ENCODE measurements at places on chromosomes 2 and 18.

DNA sequence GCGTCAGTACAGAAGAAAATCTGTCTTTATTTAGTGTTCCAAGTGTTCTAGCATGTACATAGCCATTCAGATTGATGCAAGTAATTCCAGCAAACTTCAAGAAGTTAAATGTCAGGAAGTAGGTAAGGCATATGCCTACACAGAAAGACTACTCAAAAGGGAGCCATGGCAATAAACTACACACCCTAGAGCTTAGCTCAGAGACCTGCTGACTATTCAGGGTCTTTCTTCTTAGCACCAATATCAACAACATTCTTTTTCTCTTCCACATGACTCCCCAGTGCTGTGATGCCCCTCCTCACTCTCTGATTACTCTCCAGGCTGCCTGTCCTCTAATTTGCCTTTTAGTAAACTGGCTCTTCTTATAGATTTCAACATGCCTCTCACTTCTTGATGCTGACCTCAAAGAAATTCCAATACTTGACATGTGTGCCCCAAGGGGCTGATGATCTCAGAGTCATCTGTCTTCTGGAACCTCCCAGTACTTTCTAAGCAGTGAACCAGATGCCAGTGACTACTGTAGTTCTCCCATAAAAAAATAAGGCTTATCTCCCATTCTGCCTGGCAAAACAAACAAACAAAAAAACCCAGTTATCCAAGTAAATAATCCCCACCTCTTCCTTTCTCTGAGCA, 909.2 kb upstream of the FANCL start:
- DNase-seq: no peak
- no peak overlapping the region for H3K4me3 ChIP-seq
- no peaks in the 10 kb centered on the region for H3K36me3 ChIP-seq

DNA sequence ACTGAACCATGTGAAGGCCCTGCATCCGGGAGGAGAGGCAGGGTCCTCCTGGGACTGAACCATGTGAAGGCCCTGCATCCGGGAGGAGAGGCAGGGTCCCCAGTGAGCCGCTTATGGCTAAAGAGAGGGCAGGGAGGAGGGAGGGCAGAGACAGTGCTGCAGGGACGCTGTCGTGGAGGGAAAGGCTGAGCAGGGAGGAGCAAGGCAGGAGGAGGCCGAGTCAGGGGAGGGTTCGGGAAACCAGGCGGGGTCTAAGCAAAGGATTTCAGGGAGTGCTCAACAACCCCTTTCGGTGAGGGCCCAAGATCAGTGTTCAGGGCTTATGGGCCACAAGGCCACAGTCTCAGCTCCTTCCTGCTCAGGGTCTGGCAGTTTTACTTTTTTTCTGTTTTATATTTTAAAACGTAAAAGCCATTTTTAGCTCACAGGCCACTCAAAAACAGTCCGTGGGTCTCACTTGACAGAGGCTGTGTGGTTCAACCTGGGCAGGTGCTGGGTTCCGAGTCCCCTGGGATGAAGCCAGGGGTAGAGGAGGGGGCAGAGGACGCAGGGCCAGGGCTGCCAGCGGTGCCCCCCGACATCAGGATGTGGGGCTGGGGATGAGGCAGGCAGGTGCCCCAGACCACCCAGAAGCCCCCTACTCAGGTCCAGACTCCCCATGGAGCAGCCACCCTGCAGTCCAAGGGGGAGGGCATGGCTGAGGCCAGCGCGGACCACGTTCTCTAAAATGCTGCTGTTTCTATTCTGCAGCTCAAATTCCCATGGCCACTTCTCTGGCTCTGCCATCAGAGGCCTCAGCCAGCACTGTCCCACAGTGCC, 5.2 kb downstream of the TMEM18 start:
- no peak overlapping the region for H3K27ac ChIP-seq
- H3K4me3 ChIP-seq: no peak overlapping the region

DNA sequence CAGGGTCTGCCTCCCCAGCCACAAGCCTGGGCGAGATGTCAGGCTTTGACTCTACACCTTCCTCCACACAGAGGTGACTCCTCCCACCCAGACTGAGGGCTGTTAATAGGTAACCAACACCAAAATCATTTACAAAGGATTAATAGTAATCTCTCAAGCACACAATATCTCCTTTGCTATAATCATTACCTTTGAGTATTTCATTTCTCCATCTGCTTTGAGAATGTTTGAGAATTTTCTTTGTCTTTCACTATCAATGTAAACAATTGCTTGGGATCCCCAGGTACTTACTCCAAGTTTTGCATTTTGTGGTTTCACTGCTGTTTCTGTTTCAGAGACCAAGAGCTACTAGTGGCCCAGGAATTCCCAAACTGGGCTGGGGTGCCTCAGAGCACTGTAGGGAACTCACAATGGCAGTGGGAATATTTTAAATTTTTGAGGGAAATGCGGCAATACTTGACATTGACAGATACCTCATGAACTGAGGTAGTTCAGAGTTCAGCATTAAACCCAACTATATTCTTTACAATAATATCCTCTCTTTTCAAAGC, 166.4 kb upstream of the MGAT5 start:
- no peak for DNase-seq
- no peak overlapping the region for H3K4me3 ChIP-seq
- no peaks in the 10 kb centered on the region for H3K4me1 ChIP-seq
- H3K36me3 ChIP-seq: no peaks in the 10 kb centered on the region
- H3K27me3 ChIP-seq: no peaks in the 10 kb centered on the region

GRCh38 chr2:13539296-13539695, 822.6 kb downstream of the TRIB2 start:
- DNase-seq: no peak
- H3K27ac ChIP-seq: no peak overlapping the region
- no peaks in the 10 kb centered on the region for H3K27me3 ChIP-seq
- H3K4me3 ChIP-seq: no peak overlapping the region
- H3K4me1 ChIP-seq: no peaks in the 10 kb centered on the region
- H3K36me3 ChIP-seq: no peaks in the 10 kb centered on the region

- H3K27me3 ChIP-seq: no peaks in the 10 kb centered on the region
- H3K27ac ChIP-seq: no peak overlapping the region
- H3K4me3 ChIP-seq: no peak overlapping the region
- H3K4me1 ChIP-seq: peaks cover 24% of the 10 kb centered on the region
These were observed 136.8 kb downstream of the SMAD7 start for GRCh38 chr18:48813833-48814489.

GRCh38 chr18:79403723-79404566, 8.2 kb downstream of the NFATC1 start:
- no peak overlapping the region for H3K4me3 ChIP-seq
- peaks cover 44% of the 10 kb centered on the region for H3K4me1 ChIP-seq
- DNase-seq: no peak
- H3K27ac ChIP-seq: peak overlapping the region; percentile 64
- no peaks in the 10 kb centered on the region for H3K36me3 ChIP-seq
- H3K27me3 ChIP-seq: no peaks in the 10 kb centered on the region

DNA sequence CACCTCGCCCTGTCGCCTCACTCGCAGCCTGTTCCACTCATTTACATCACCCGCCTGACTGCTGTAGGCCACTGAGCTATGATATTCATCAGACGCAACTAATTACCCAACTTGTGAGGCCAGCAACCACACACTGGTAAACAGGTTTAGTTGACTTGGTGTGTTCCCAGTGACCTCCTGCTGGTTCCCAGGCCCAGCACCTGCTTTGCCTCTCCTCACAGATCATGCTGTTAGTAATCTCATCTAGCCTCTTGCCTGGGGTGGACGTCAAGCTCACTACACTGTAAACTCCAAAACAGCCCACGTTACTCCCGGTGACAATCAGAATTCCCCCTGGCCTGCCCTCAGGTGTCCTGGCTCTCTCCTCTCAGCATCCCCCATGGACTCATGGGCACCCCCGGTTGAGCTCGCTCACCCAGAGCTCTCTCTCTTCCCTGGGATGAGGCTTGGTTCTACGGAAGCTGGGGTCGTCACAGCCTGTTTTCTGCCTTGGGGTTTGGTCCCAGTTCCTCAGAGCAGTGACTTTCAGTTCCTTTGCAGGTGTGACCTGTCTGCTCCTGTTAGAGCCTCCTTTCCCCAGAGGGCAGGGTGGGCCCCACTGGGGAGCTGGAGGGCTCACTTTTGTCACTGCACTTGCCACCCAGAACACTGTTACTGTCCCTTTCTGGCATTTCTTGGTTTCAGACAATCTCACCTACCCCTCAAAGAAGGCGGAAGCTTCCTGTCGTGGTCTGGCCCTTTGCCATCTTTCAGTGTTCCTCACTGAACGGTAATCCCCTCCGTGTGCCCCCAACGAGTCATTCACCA, 40.3 kb downstream of the INPP5D start:
- H3K27me3 ChIP-seq: no peaks in the 10 kb centered on the region
- H3K27ac ChIP-seq: no peak overlapping the region
- no peaks in the 10 kb centered on the region for H3K36me3 ChIP-seq
- no peak overlapping the region for H3K4me3 ChIP-seq
- DNase-seq: no peak

- no peak overlapping the region for H3K4me3 ChIP-seq
- no peak for DNase-seq
- H3K4me1 ChIP-seq: no peaks in the 10 kb centered on the region
- no peak overlapping the region for H3K27ac ChIP-seq
- H3K36me3 ChIP-seq: no peaks in the 10 kb centered on the region
These were observed 81.3 kb upstream of the TMEM178A start for GRCh38 chr2:39584283-39584965.

DNA sequence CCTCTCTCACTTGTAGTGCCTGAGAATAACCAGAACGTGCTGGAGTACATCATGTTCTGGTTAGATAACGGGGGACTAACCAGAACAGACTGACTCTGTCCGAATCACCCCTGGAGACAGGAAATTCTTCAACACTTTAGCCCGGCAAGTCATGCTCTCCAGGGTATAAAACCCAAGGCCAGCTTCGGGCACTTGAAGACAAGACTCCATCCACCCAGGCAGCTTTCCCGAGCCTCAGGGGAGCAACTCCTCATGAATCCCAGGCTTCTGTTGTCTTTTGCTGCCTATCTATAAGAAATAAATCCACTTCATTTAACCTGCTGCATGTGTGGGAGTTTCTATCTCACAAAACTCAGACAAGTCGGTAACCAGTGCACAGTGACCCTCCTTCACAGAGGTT, 99.6 kb downstream of the KCNF1 start:
- no peaks in the 10 kb centered on the region for H3K27me3 ChIP-seq
- H3K4me1 ChIP-seq: no peaks in the 10 kb centered on the region
- no peak overlapping the region for H3K4me3 ChIP-seq
- no peak overlapping the region for H3K27ac ChIP-seq
- DNase-seq: no peak

DNA sequence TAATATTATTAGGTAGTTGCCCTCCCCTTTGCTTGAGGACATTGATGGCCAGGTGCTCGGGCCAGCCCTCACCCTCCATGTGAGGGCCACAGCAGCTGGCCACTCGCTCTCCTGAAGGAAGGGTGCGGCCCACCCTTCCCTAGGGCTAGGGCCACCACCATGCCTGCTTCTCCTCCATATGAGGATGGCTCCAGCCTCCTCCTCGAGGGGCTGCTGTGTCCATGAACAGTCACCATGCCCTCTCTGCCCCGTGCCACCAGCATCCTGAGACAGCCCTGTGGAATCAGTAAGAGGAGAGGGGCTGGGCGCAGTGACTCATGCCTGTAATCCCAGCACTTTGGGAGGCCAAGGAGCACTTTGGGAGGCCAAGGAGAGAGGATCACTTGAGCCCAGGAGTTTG, 2.4 kb downstream of the GPR17 start:
- H3K4me1 ChIP-seq: peaks cover 35% of the 10 kb centered on the region
- H3K27ac ChIP-seq: no peak overlapping the region
- no peaks in the 10 kb centered on the region for H3K36me3 ChIP-seq

DNA sequence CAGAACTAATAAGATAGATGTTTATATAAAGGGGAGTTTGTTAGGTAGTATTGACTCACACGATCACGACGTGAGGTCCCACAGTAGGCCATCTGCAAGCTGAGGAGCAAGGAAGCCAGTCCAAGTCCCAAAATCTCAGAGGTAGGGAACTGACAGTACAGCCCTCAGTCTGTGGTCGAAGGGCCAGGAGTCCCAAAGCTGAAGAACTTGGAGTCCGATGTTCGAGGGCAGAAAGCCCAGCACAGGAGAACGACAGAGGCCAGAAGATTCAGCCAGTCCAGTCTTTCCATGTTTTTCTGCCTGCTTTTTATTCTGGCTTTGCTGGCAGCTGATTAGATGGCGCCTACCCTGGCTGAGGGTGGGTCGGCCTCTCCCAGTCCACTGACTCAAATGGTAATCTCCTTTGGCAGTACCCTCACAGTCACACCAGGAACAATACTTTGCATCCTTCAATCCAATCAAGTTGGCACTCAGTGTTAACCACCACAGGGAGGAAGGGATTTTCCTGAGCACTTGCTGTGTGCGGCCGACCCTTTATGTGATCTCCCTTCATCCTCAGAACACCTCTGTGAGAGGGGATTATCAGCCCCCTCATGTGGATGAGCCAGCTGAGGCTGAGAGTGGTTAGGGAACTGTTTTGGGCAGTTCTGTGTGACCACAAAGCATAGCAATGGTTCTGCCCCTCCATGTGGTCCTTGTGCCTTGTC, 78.3 kb downstream of the RNF144A start:
- no peaks in the 10 kb centered on the region for H3K36me3 ChIP-seq
- H3K27me3 ChIP-seq: no peaks in the 10 kb centered on the region
- DNase-seq: no peak
- H3K4me3 ChIP-seq: no peak overlapping the region
- H3K4me1 ChIP-seq: peaks cover 17% of the 10 kb centered on the region

GRCh38 chr2:231130336-231131056, 5.7 kb upstream of the HTR2B start:
- no peaks in the 10 kb centered on the region for H3K36me3 ChIP-seq
- H3K4me3 ChIP-seq: no peak overlapping the region
- H3K4me1 ChIP-seq: peaks cover 7% of the 10 kb centered on the region
- DNase-seq: no peak
- H3K27me3 ChIP-seq: no peaks in the 10 kb centered on the region

- H3K36me3 ChIP-seq: no peaks in the 10 kb centered on the region
- no peak overlapping the region for H3K27ac ChIP-seq
- no peak for DNase-seq
- no peak overlapping the region for H3K4me3 ChIP-seq
- H3K27me3 ChIP-seq: no peaks in the 10 kb centered on the region
These were observed 72.2 kb downstream of the ACVR1 start for GRCh38 chr2:157803952-157804351.

DNA sequence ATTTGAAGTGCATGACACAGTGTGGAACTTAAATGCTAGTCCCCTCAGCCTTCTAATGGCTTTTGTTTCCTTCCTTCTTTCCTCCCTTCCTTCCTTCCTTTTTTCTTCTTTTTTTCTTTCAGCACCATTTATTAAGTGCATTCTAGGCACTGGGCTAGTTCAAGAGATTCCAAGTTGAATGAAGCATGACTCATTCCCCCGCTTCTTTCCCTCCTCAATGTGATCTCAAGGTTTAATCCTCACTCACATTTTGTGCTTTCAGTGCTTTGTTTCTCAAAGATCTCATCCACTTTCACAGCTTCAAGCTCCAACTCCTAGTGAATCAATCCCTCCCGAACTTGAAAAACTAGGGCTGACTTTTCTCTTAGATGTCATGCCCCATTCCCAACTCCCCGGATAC, 90.1 kb downstream of the LBH start:
- H3K36me3 ChIP-seq: no peaks in the 10 kb centered on the region
- no peak overlapping the region for H3K4me3 ChIP-seq
- H3K4me1 ChIP-seq: no peaks in the 10 kb centered on the region

- H3K27ac ChIP-seq: no peak overlapping the region
- no peaks in the 10 kb centered on the region for H3K27me3 ChIP-seq
- peaks cover 12% of the 10 kb centered on the region for H3K36me3 ChIP-seq
- H3K4me3 ChIP-seq: no peak overlapping the region
- H3K4me1 ChIP-seq: no peaks in the 10 kb centered on the region
These were observed 181.4 kb downstream of the DYM start for GRCh38 chr18:49279041-49279440.

GRCh38 chr2:170869036-170869435, 52.3 kb downstream of the GAD1 start:
- no peaks in the 10 kb centered on the region for H3K4me1 ChIP-seq
- DNase-seq: no peak
- H3K4me3 ChIP-seq: no peak overlapping the region
